ENCODE measurements at places on chromosomes 1 and 21. TPM values are rescaled to one million over a fixed set of nuclear protein-coding genes. Genes with fewer than 3 reads are reported as not detected.
A peak's percentile ranks its signal among the peaks of the same experiment; 100 is the strongest.

Gene OR14K1
- 0.73 TPM for total RNA-seq

Gene LRRC53
- not detected for total RNA-seq

Gene SLC16A4
- total RNA-seq: 6.9 TPM

- H3K27ac ChIP-seq: no peak overlapping the region
- no peaks in the 10 kb centered on the region for H3K36me3 ChIP-seq
- H3K4me1 ChIP-seq: no peaks in the 10 kb centered on the region
- H3K4me3 ChIP-seq: no peak overlapping the region
- H3K27me3 ChIP-seq: no peaks in the 10 kb centered on the region
Measured at GRCh38 chr1:3702990-3703728, 49.1 kb upstream of the CCDC27 start.

GRCh38 chr1:30700528-30701257 lies 22.7 kb downstream of the MATN1 start:
- no peak overlapping the region for H3K4me3 ChIP-seq
- H3K36me3 ChIP-seq: no peaks in the 10 kb centered on the region
- peak; percentile 52 for DNase-seq
- H3K27me3 ChIP-seq: no peaks in the 10 kb centered on the region
- H3K4me1 ChIP-seq: no peaks in the 10 kb centered on the region

GRCh38 chr1:1090424-1091343 lies 16.6 kb upstream of the RNF223 start:
- H3K27ac ChIP-seq: no peak overlapping the region
- H3K4me1 ChIP-seq: no peaks in the 10 kb centered on the region
- H3K36me3 ChIP-seq: peaks cover 21% of the 10 kb centered on the region
- no peak overlapping the region for H3K4me3 ChIP-seq
- no peaks in the 10 kb centered on the region for H3K27me3 ChIP-seq

DNA sequence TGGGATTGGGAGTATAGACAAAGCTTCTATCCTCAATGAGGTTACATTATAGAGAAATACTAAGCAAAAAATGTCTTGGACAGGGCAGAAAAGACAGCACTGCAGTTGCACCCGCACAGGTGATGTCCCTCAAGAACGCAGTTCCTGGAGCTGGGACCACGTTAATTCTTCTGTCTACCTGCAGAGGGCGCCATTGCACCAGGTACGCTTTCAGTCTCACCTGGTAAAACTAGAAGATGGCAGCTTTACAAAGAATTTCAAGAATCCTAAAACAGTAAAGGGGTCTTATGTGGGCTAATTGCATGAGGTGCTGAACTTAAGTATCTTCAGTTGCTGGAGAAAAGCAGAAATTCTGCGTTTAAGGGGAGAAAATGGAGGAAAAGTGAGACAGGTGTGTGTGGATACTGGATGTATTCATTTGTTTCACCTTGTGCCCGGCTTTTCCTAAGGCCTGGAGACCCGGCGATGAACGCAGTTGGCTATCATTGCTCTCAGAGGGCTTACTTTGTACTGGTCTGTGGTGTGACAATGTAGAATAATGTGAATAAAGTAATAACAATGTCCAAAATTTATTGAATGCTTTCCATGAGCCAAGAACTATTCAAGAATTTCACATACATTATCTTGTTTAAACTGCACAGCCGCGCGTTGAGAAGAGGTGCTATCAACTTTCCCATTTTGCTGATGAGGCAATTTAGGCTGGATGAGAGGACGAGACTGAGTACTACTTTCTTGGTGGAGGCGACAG lies 276.3 kb upstream of the GREM2 start:
- no peaks in the 10 kb centered on the region for H3K4me1 ChIP-seq
- no peak overlapping the region for H3K27ac ChIP-seq
- no peak overlapping the region for H3K4me3 ChIP-seq
- H3K27me3 ChIP-seq: no peaks in the 10 kb centered on the region

- H3K4me3 ChIP-seq: no peak overlapping the region
- H3K36me3 ChIP-seq: no peaks in the 10 kb centered on the region
- DNase-seq: no peak
- no peak overlapping the region for H3K27ac ChIP-seq
Measured at GRCh38 chr1:163774401-163774945, 452.7 kb downstream of the NUF2 start.

DNA sequence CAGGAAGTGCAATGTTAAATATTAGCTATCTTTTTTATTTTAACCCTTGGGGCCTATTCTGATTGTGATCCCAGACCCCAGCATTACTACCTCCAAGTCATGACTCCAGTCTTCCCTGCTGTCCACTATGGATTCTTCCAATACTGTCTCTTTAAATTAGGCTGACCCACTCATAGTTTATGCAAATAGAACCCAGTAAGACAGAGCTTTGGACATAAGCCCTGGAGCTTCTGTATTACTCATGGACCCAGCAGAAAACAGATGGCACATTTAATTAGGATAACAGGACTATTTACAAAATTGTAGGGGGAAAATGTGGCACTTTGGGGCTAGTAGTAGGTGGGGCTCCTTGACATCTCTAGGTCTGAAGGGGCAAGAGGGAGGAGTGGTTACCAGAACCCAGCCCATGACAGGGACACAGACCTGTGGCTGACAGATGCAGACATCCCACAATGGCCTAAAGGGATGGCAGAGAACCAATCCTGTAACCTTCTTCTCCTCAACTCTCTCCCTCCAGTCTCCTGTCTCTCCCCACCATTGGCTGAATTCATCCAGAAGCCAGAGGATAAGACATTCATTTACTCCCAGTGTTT lies 233.5 kb downstream of the OMA1 start:
- H3K4me1 ChIP-seq: no peaks in the 10 kb centered on the region
- no peak overlapping the region for H3K4me3 ChIP-seq
- H3K36me3 ChIP-seq: no peaks in the 10 kb centered on the region
